ENCODE measurements at places on chromosomes 3 and 15. TPM values are rescaled to one million over a fixed set of nuclear protein-coding genes. Genes with fewer than 3 reads are reported as not detected.

The GABRR3 gene
- total RNA-seq = not detected

The PRSS50 gene
- 0.78 TPM for total RNA-seq

The LZTFL1 gene
- 6.0 TPM for total RNA-seq

The TNNC1 gene
- 8,054 TPM for total RNA-seq

The ATP10A gene
- 0.94 TPM for total RNA-seq

The SERPINI2 gene
- 0.46 TPM for total RNA-seq

- peak; percentile 92 for DNase-seq
Measured at GRCh38 chr3:40476478-40477470, at the start of gene ZNF619. ZNF619 (plus strand) TSS chr3:40477122; CDS start chr3:40477980, 858 bp downstream.

GRCh38 chr3:114450008-114450596 lies 156.3 kb downstream of the TIGIT start:
- no peak for DNase-seq

GRCh38 chr3:51530485-51530884 lies 8.0 kb upstream of the RAD54L2 start:
- no peak for DNase-seq

GRCh38 chr3:155701882-155702465 lies 42.9 kb downstream of the PLCH1 start:
- no peak for DNase-seq

- DNase-seq = peak; percentile 82
Measured at GRCh38 chr15:39976291-39977274, 42.7 kb downstream of the EIF2AK4 start.

GRCh38 chr3:14290631-14291385 lies 111.6 kb upstream of the SLC6A6 start:
- no peak for DNase-seq

GRCh38 chr3:125001557-125002413 lies 54.0 kb downstream of the HEG1 start:
- no peak for DNase-seq

GRCh38 chr3:169420429-169420828 lies 243.1 kb downstream of the MECOM start:
- DNase-seq = no peak

DNA sequence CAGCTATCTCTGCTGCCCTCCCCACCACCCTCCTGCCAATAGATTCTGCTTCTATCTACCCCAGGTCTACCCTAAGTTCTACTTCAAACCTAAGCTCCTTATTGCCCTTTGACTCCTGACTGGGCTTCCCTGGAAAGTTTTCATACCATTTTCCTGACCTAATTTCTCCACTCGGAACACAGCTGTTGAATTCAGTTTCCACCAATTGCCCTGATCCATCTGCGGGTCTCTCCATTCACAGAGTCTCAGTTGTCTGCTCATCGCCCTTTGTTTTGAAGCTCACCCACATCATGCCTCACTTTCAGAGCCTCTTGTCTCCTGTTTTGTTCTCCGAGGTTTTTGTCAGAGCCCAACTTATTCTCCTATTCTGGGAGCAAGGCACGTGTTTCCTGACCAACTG lies 56.8 kb upstream of the ABI3BP start:
- no peak for DNase-seq

- no peak for DNase-seq
Measured at GRCh38 chr15:90083954-90084607, 18.2 kb downstream of the IDH2 start.

DNA sequence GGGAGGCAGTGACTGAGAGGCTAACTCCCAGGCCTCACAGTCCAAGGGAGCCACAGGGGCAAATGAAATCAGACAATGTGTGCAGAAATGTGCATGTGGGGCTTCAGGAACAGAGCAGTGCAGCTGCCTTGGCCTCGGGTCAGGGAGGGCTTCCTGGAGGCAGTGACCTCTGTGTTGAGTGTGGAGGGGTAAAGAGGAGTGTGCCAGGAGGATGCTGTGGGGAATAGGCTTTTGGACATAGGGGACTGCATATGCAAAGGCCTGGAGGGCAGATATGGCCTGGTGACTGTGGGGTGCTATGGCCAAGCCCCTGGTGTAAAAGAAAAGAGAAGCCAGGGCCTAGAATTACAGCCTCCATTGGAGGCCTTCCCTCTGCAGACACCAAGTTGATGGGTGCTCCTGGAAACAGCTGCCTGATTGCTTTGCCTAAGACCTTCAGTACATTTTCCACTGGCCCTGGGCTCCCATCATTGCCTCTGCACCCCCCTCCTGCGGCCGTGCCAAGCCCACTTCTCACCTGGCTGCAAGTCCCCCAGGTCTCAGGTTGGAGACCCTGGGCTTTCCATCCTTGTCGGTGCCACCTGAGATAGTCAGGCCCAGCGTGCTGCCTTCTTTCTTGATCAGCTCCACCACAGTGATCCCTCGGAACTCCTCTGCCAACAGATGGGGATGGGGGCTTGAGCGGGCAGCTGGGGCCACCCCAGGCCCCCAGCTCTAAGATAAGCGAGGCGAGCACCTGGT lies 15.1 kb downstream of the GRIP2 start:
- peak; percentile 53 for DNase-seq

DNA sequence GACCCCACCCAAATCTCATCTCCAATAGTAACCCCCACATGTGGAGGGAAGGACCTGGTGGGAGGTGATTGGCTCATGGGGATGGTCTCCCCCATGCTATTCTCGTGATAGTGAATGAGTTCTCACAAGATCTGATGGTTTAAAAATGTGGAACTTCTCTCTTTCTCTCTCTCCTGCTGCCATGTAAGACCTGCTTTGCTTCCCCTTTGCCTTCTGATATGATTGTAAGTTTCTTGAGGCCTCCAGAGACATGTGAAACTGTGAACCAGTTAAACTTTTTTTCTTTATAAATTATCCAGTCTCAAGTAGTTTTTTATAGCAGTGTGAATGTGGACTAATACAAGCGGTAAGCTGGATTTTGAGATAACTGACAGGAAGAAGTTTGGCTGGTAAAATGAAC lies 60.3 kb upstream of the MBNL1 start:
- no peak for DNase-seq

Data from cardiac septum (tissue), 1 donor.